Inflammatory macrophage (primary cell): ENCODE measurements at places on chromosomes 1 and 21.

DNA sequence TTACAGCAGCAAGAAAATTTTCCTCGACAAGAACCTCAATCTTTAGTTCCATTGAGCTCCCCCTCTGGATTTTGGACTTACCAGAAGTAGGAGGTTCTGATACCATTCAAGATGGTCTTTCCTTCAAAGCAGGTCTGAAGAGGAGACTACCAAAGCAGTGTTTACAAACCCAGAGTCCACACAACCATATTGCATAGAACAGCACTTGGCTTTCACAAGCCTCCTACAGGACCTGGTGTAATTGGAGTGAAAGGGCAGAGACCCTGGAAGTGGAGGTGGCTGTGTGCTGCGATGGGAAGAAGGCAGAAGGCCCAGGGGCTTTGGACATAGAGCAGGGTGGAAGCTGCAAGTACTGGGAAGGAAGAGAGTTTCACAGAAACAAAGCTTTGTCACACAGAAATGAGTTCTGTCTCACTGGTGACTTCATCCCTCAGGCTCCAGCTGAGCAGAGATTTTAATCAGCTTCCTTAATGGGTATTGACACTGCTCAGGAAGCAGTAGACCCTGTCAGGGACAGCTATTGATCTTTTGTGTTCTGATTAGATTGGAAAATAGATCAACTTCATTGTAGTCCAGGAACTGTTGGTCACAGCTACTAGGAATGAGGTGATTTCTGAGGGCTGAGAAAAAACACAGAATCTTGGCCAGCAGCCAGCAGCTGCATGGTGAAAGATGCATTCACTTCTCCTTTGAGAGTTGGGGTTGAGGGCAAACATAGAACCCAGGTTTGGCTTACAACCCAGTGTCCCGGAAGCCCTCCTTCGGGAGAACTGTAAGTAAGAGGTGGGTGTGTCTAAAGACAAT is 124.0 kb downstream of the SYT2 start:
- DNase-seq: peak; percentile 62

DNA sequence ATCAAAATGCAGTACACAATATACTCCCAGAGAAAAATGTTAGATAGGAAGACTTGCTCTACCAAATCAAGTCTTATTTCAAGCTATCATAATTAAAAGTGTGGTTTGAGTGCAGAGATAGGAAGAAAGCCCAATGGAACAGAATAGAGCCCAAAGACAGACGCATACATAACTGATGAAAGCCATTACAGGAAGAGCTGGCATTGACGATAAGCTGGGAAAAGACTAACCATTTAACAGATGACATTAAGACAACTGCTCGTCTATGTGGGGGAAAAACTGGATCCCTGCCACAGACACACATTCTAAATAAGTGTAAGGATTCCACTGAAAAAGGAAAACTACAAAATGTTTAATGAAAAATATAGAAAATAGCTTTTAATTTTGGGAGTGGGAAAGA is 85.5 kb downstream of the NGF start:
- DNase-seq: no peak

DNA sequence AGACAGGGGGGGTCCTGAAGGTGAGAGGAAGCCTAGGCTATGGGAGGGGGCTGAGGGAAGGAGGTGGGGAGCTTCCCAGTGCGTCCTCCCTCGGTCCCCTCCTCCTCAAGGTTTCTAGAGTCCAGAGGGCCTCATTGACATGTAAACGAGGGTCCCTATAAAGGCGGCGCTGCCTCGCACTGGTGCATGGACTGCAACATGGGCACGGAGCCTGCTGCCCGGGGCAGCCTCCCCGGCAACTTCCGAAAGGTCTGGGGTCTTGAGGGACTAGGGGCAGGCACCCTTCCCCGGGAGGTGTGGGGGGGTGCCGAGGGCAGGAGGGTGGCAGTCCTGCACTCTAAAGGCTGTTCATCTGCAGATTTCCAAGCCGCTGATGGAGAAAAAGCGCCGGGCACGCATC is at the start of gene HES3:
TSS of gene HES3 (plus strand) at position 187 of the 400 bp plus-strand sequence. CDS start at position 374, 187 bp downstream.
- DNase-seq: no peak

GRCh38 chr1:150477733-150478132 is 9.5 kb upstream of the TARS2 start:
- DNase-seq: no peak

DNA sequence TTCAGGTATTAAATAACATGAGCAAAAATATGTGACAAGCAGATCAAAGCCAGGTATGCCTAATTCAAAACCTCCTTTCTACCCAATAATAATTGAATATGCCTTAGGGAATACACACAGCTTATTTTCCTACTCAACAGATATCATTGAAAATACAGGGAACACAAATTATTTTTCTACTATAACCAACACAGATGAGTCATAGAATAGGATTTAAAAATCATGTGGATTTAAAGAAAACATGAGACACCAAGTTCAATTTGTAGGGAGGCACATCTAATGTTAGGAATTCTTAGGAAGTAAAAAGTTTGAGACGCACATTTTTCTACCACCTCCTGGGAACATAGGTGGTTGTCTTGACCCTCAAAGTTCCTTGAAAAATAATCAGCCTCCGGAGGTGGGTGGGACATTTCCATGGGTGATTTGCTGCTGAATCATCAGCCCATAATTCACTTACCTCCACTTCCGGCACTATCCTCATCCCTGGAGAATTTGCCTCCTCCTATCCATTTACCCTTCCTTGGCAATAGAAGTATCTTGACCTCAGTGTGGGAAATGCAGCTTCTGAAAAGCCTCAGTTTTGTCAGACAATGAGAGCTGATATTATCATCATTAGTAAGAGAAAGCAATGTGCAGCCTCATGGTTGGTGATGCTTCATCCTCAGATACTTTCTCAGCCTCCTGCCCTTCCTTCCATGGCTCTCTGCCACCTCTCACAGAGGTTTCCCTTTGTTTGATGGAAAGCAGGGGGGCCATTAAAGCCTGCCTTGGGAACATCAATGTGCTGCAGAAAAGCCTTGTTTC is 33.5 kb upstream of the RGS4 start:
- no peak for DNase-seq

DNA sequence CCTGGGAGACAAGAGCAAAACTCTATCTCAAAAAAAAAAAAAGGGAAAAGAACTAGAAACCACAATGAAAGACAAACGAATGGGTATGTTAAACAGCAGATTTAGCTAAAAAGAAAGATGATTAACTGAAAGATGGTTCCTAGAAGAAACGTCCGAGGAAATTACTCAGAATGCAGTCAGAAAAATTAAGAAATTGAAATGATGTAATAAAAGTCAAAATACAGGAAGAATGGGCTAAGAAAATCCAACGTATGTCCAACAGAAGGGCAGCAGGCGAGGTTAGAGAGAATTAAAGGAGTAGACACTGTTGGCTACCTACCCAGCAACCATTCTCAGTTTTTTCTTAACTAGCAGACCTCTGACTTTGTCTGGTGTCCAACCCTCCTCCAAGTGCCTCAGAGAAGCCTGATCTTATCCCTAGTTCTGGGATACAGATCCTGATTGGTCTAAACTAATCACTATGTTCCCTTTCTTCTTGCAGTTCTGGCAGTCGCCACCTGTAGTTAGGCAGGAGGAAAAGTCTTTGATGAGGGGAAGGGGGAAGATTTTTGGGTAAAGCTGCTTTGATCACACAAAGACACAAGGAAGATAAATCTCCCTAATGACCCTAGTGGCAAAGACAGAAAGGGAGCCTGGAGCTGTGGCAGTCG is 25.7 kb downstream of the GPR161 start:
- peak; percentile 44 for DNase-seq

GRCh38 chr1:170205301-170205700 is 59.5 kb downstream of the NTMT2 start:
- no peak for DNase-seq

DNA sequence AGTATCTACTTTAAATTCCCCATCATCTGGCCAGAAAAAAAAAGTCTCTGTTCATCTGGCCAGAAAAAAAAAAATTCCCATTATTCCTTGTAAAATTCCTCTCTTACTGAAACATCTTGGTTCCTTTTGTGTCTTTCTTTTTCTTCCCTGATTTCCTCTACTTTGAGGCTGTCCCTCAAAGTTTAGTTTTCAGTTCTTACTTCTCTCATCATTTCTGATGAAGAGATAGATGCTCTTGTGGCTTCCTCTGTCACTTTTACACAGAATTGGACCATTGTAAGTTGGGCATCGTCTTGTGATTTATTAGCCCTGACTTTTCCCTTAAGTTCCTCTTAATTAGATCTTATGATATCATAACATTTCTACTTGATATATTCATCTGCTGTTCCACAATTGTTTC is 6.5 kb downstream of the SOAT1 start:
- peak; percentile 20 for DNase-seq

DNA sequence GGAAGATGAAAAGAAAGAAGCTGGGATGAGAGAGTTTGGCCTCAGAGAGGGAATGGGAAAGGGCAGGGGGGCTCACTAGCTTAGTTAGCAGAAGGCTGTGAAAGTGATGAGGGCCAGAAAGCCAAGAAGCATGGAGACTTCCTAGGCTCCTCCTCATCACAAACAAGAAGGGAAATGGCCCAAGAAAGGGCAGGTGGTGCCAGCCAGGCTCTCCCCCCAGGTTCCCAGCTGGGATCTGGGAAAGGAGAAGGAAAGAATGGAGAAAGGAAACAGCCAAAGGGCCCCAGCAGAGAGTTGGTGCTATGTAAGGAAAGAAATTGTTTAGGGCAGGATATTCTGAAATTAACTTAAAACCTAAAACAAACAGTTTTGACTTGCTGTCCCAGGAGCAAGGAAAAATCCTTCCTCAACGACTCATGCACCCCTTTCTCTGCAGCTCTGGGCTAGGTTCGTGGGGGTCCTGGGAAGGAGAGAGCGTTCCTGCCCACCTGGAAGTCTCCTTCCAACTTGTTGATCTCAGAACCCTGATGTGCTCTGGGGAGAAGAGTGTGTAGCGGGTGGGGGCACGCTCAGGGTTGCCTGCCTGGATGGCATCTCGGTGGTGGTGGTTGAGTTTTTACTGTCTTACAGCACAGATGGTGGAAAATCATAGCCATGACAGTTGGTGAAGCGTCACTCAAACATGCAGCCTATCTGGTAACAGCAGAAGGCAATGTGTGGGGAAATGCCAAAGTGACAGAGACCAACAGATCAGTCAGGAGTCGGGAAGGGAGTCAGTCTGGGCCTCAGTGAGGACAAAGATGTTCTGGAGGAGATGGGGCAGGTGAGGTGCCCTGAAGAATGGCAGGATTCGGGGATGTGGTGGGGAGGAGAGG is 147.3 kb downstream of the CLIC6 start:
- no peak for DNase-seq

DNA sequence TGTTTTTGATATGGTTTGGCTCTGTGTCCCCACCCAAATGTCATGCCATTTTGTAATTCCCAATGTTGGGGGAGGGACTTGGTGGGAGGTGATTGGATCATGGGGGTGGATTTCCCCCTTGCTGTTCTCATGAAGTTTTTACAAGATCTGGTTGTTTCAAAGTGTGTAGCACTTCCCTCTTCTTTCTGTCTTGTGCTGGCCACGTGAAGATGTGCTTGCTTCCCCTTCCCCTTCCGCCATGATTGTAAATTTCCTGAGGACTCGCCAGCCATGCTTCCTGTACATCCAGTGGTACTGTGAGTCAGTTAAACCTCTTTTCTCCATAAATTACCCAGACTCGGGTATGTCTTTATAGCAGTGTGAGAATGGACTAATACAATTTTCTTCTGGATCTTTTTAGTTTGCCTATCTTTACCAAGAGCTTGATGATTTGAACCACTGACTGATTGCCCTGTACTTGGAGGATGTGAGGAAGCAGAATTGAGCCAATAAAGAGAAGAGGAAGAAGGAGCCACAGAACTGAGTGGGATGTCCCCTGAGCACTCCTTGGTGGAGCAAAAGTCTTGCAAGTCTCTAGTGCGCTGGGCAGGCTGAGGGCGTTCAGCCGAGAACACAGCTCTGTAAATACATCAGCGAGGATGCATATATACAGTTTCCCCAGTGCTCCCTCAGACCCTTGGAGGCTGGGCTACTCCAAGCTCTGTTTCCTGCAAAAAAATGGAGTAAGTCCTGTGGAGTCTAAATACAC is 102.6 kb downstream of the CYYR1 start:
- DNase-seq: peak; percentile 48

GRCh38 chr1:80341021-80341420 is 1334.5 kb upstream of the ADGRL4 start:
- no peak for DNase-seq

DNA sequence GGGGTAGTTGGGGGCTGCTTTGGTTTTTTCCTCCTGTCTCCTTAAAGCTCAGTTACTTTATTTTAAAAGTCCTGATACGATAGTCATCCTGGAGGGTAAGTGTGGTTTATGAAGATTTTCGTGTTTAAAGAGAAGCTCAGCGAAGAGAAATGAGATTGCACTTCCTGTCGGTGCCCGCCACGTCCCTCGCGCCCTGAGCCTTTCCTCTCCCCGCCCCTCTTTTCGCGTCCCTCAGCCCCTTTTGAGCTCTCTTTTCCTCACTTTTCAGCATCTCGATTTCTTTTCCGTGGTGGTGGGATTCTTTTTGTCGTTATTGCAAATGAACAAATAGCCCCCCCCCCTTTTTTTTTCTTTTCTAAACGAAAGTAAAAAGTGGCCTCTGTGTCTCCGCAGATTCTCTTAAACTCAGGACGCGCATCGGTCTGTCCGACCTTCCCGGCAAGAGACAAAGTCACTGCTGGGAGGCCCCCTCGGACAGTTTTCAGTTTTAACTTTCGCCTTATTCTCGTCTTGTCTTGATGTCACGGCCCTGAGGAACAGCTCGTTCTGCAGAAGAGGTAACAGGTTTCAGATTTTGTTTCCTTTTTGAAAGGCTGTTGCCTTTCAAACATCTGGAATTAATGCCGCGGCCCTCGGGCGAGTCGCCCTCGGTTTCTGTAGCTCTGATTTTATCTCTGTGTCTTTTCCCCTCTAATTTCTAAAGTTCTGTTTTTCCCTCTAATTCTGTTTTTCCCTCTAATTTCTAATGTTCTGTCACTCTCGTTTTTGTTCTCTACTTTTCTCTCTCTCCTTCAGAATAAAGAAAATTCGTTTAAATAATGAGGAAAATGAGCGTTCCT is 1.0 kb upstream of the DMRTA2 start:
- no peak for DNase-seq

GRCh38 chr1:52032124-52032784 is 1.4 kb downstream of the KTI12 start:
- no peak for DNase-seq

GRCh38 chr1:203097001-203097400 is 11.2 kb upstream of the MYOG start:
- no peak for DNase-seq

- peak; percentile 58 for DNase-seq
Observed at GRCh38 chr1:194225821-194226220, 1039.4 kb upstream of the B3GALT2 start.

GRCh38 chr1:111272081-111272480 is 18.6 kb upstream of the CHIA start:
- DNase-seq: no peak

DNA sequence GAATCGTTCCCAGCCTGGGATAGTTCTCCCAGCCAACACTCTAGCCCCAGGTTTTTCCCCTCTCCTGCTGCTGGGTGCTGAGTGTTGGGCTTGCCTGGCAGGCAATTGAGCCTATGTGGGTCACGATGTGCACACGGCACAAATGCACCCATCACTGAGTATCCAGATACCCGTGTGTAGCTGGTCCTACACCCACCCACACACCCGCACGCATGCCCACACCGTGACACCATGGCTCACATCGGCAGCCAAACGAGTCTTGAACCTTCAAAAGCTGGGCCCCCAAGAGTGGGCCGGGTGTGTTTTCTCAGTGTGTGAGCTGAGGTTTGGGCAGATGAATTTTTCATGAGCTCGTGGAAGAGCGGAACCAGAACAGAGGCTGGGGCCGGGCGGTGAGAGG is 188.5 kb downstream of the GRIK3 start:
- no peak for DNase-seq

- DNase-seq: no peak
Observed at GRCh38 chr1:230540421-230541155, 101.7 kb upstream of the COG2 start.
